ENCODE measurements at places on chromosomes 1 and 21. TPM values are rescaled to one million over a fixed set of nuclear protein-coding genes. Genes with fewer than 3 reads are reported as not detected.

DNA sequence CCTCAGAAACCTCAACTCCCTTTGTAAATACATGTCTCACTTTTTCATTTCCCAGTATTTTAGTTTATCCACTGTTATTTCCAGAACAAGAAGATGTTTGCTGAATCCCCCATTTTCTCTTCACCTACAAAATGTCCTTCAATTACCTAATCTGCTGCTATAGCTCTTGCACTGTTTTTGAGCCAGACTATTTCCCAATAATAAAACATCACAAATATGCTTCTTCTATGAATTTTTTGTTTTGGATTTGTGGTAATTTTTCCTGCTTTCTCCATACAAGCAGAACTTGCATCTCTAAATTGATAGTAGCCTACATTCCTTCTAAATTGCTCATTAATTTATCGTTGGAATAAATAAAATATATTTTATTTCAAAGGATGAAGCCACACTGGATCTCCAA, 199.6 kb upstream of the C1orf87 start:
- no peak for ATAC-seq

The TSTD1 gene
- 29.3 TPM for total RNA-seq

The KRTAP19-2 gene
- not detected for total RNA-seq

GRCh38 chr1:143625886-143626285, 345.9 kb downstream of the FAM72C start:
- no peak for ATAC-seq
